ENCODE measurements at places on chromosomes 6 and 20. TPM values are rescaled to one million over a fixed set of nuclear protein-coding genes. Genes with fewer than 3 reads are reported as not detected.
A peak's percentile ranks its signal among the peaks of the same experiment; 100 is the strongest.

- no peak for DNase-seq
These were observed 11.2 kb upstream of the SIRPA start for GRCh38 chr20:1883986-1884385.

DNA sequence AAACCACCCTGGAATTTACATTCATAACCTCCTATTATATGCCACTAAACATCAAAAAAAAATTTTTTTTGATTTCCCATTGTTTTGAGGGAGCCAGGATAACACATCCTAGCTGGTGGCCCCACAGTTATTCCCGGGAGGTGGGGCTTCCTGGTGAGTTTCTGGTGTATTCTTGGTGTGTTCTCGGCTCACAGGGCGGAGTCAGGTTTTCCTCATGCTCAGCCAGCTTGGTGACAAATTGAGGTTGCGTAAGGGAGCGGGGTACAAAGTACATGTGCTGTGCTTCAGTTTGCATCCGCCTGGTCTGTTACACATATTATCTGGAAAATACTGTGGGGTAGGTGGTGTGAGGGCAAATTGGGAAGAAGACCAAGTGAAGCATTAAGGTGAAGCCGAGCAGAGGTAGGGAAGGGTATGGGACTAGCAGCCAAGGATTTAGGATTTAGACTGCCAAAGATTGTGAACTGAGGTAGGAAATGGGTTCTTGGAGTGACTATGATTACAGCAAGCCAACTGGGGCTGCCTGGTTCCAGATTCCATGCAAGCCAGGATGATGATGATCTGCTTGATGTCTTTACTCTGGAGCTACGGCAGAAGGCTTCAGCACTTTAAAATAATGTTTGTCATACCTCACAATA lies 46.2 kb upstream of the EEF1A1 start:
- peak; percentile 41 for DNase-seq

DNA sequence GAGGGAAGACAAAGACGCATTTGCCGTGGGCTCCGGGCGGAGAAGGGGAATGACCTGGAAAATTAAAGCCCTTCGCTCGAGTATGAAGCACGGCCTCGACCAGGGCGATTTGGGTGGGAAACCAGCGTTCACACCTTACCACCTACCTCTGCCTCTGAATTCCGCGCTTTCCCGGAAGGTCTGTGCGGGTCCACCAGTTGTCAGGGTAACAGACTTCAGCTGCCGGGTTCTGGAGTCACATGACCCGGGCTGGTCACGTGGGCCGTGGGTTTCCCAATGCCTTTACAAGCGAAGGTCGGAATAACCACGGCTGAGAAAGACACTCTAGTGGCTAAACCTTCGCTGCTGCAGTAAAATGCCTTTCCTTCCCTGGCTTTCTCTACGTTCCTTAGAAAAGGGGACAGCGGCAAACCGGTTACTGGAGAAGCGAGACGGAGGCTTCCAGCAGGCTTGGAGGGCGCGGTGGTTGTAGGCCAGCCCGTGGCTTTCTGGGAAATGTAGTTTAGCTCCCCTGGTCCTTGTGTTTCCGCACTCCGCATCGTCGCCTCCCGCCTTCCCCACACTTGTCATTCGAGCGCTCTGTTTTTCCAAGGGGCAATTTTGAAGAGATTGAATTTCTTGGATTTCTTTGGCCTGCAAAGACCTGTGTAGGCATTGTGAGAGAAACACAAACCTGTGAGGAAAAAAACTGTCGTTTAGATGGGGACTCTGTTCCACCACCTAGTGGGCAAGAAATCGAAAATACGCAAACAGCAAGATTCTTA lies at the start of gene CEP162:
Gene CEP162 (minus strand): TSS at position 210 of the 764 bp plus-strand sequence. CDS start 1,250 bp downstream, outside the sequence.
- DNase-seq = peak; percentile 99

- DNase-seq = no peak
These were observed 17.3 kb upstream of the CITED2 start for GRCh38 chr6:139391709-139392108.

The DAAM2 gene
- total RNA-seq = 57.1 TPM

The SLPI gene
- 505 TPM for total RNA-seq

All from omental fat pad (tissue), 4 donors.